ENCODE measurements at places on chromosomes 11 and 22.

GRCh38 chr22:19239464-19239863 lies 52.1 kb downstream of the CLTCL1 start:
- no peak for DNase-seq

DNA sequence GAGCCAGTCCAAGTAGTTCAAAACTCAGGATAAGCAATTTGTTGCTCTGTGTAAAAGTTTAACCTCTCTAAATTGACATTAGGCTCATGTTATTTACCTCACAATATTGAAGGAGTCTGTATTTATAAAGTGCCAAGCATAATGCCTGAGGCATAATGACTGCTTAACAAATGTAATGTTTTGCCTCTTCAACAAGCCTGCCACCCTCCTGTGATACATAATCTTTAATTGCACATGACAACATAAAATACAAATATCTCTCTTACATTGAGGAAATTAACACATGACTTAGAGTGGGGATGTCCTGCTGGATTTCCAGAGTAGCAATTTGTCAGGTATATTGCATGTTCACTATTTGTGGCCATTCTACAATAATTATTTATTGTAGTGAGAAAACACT lies 469.2 kb upstream of the ANO5 start:
- DNase-seq: no peak

DNA sequence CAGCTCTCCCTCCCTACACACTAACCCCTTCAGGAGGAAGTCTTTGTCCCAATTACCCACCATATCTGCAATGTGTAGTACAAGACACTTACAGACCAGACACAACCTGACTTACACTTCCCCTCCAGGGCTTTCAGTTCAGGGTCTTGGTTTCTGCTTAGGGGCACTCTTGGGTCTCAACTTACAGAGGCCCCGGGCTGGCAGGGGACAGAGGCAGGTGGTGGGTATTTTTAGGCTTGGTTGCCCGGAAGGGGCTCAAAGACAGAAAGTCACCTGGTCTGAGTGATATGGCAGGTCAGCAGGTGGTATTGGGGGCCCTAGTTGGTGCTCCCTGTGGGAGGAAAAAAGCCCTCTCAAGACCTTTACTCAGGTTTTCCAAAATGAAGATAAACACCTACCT lies 3.4 kb upstream of the TMEM184B start:
- DNase-seq: no peak

DNA sequence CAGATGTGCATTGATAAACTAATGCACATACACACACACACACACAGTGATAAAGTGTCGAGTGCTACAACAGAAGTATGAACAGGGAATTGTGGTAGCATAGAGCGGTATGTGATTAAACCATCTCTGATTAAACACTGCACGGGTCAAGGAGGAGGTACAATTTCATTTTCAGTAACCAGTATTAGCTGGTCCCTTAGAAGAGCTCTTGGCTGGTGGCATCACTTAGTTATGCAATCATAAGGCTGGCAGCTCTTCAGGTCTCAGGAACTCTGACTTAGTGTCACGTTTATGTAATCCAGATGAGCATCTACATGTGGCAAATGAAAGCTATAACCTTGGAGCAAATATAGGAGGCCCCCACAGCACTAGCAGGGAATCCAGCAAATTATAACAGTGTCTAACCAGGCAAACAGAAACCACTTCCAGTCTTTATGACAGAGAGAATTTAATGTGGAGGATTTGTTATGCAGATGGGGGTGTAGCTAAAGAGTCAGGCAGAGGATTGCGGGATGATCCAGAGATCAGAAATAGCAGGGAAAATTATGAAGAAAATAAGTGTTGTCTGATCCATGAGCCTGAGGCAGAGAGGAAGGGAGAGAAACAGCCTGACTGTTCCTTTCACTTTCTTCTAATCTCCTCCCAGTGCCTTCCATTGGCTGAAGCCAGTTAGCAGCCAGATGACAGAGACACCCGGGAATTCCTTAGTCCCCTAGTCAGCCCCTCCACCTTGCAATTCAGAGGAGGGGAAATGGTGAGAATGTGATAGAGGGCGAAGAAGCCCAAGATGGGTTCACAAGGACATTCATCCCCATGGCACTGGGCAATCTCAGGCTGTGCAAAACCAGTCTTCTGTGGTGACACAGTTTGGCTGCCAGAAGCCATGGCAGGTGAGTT lies 533.1 kb upstream of the TENM4 start:
- DNase-seq: peak; percentile 31

- peak; percentile 24 for DNase-seq
Observed at GRCh38 chr11:75631086-75631730, 37.6 kb downstream of the MAP6 start.

GRCh38 chr11:94501522-94501921 lies 7.7 kb downstream of the ANKRD49 start:
- no peak for DNase-seq

Data from IMR-90 (cell line).